Amniotic epithelial cell (primary cell): ENCODE measurements at places on chromosomes 3 and 15.

DNA sequence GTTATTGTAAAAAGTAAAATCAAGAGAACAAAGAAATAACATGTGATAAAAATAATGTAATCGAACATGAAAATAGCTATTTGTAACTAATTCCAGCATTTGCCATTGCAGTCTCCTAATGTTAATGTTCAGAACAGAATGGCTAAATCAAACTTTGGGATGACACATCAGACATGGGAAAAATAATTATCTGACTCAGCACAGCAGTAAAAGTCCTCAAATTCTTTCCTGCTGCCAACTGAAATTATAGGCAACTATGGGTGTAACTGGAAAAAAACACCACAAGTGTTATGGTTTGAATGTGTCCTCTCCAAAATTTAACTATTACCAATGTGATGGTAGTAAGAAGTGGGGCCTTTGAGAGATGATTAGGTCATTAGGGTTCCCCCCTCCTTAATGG, 446.7 kb downstream of the C3orf38 start:
- no peak for DNase-seq

GRCh38 chr3:116000311-116000710, 377.0 kb downstream of the GAP43 start:
- DNase-seq = peak; percentile 58

GRCh38 chr3:102123590-102124190, 274.4 kb downstream of the NFKBIZ start:
- no peak for DNase-seq

DNA sequence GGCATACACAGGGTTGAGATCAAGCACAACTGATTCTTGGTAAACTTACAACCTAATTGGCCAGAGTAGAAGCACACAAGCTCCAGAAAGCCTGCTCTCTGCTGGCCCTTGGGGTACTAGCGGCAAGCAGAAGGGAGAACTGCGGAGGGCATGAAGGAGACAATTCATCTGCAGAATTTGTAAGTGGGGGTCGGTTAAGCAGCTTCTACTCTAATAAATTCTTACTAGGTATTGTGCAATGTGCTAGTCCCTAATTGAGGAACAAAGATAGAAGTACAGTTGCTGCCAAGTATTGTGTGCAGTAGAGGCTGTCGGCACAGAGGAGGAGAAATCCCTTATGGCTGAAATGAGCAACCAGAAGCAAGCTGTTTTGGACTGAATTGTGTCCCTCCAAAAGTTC, 91.2 kb upstream of the VEPH1 start:
- no peak for DNase-seq

DNA sequence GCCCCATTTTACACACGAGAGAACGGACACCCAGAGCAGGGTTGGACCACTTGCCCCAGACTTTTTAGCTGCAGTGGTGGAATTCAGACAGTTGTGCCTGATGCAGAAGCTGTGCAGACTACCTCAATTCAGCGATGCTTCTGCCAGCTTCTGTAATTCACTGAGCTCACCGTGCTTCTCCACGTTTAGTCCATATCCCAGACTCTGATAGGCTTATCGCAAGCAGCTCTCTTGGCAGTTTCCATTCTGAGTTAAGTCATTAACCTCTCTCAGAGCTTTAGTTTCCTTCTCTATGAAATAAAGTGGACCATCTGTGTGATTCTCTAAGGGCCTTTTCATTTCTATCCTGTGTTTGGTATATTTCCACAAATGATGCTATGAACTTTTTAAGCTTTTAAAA, 37.1 kb downstream of the ABHD17C start:
- DNase-seq = peak; percentile 24

DNA sequence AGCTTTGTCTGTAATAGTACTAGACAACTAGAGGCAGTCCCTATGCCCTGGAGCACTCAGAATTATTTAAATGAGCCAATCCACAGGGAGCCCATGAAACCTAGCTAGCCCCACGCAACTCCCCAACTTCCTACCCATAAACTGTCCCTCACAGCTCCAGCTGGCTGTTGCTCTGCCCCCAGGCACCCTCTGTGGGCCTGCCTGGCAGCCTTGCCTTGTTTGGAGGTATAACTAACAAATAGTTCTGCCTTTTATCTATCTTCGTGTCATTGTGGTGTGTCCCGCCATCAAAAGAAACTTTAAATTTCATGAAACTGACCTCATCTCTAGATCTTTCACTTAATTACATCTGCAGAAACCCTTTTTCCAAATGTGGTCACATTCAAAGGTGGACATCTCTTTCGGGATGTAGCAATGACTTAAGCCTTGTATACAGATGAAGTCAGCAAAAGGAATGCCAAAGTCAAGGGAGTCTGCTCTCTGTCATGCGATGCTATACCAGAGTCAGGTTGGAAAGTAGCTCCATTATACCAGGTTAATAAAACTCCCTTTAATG, 1.8 kb upstream of the RTP3 start:
- peak; percentile 90 for DNase-seq

DNA sequence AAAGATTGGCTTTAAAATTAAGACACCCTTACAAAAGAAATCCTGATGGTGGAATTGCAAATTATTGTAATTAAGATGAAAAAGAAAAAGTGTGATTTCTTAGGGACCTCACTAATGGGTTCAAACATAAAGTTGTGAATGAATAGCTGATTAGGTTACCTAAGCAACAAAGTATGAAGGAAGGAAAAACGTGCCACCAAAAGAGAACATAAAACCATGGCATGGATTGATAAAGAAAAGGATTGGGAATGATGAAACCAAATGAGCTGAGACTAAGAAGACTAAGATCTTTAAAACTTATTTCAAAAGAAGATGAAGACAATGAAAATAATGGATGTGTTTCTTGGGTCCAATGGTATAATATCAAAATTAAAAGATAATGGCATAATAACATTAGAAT, 32.2 kb upstream of the GUCA1C start:
- no peak for DNase-seq

DNA sequence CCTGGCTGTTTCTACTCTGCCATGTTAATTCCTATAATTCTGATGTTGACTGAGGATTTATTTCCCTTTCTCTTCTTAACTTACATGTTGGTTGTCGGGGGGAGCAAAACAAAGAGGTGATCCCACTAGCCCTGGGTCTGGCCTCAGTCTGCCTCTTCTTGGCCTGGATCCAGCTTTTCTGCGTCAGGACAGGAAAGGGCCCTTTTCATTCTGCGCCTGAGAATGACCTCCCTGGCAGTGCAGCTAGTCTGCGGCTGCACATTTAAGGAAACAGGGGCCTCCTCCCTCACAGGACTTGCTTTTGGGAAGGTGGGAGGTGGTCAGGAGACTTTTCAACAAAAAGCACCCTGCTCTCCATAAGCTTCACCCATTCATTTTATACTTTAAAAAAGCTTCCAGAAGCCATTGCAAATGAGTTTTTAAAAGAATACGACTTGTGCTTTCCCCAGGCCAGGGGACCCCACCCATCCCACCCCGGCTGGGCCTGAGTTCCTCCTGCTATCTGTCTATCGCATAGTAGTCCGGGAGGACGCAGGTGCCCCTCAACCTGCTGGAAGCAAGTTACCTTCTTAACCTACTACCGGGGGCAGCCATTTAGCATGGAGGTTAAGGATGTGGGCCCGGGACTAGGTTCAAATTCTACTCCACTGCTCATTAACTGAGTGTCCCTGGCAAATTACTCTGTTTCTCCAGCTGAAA, 21.3 kb upstream of the EHD4 start:
- DNase-seq = no peak

DNA sequence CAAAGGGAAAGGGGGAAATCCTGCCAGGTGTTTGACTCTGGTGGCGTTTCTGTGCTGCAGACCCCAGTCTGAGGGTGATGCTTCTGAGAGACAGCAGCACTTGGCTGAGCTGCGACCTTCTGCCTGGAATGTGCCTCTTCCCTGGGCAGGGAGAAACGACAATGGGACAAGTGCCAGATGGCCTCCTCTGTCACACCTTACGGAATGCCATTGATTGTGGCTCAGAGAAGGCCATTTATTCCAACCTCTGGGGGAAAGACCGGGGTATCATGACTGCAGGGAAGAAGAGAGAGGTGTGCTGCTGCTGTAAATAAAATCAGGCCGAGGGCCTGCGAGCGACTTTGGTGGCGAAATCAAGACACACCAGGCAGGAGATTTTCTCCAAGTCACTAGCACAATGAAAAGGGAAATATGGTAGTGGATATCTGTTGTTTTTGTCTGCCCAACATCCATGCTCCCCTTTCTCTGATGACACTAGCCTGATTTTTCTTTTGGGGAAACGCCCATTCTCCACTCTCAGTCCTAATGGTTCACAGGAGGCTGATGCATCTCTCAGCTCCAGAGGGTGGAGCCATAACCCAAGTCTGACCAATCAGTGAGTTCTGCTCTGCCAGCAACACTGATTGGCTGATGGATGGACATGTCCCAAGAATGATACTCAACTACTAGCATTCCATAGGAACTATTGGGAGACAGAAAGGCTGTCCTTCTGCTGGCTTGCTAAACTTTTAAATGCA, 336.1 kb downstream of the FOXP1 start:
- peak; percentile 49 for DNase-seq

- peak; percentile 47 for DNase-seq
Measured at GRCh38 chr3:161770484-161771386, 274.1 kb downstream of the OTOL1 start.

GRCh38 chr3:7038394-7038793, 177.5 kb downstream of the GRM7 start:
- DNase-seq = no peak

GRCh38 chr15:63231706-63232105, 42.3 kb downstream of the RAB8B start:
- DNase-seq = peak; percentile 34

- DNase-seq = peak; percentile 91
Measured at GRCh38 chr3:105394177-105394576, 27.5 kb downstream of the ALCAM start.

DNA sequence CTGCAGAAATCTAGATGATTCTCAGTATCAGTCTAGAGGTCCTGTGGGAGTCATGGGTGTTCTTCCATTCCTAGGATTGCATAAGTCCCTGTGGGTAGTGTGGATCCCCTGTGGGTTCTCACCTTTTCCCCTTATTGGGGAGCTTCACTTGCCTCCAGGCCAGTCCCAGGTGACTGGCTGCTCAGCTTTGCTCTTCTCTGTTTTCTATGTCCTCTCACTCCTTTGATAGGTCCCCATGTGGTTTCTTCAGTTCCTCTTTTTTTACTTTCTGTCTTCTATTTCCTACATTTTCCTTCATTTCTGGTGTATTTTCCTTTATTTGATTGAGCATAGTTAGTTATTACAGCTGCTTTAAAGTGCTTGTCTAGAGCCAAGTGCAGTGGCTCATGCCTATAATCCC, 10.9 kb downstream of the TEX55 start:
- DNase-seq = no peak

DNA sequence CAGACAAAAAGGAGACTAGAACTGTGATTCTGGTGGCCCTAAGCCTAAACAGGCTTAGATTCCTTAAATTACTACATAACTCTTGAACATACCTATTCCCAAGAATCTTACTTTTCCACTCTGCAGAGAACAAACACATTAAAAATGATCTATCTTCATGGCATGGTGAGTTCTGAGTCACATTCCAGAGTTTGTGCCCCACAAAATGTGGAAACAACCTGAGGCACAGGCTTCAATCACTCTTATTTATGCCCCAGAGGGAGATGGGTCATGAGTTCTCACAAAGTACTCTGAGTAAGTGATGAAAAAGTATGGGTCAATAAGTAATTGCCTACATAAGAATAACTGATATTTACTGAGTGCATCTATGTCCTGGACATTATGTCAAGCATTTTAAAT, 137.5 kb upstream of the SLC2A2 start:
- DNase-seq = peak; percentile 40

- no peak for DNase-seq
Measured at GRCh38 chr15:84603630-84604379, 3.0 kb downstream of the ZSCAN2 start.

- no peak for DNase-seq
Measured at GRCh38 chr3:50297896-50298725, 1.1 kb downstream of the HYAL3 start.

- no peak for DNase-seq
Measured at GRCh38 chr3:107345822-107346405, 31.3 kb upstream of the CCDC54 start.

GRCh38 chr15:79812541-79812940, 84.3 kb downstream of the MTHFS start:
- DNase-seq = no peak

GRCh38 chr3:186099178-186099577, 9.7 kb downstream of the ETV5 start:
- DNase-seq = peak; percentile 60

DNA sequence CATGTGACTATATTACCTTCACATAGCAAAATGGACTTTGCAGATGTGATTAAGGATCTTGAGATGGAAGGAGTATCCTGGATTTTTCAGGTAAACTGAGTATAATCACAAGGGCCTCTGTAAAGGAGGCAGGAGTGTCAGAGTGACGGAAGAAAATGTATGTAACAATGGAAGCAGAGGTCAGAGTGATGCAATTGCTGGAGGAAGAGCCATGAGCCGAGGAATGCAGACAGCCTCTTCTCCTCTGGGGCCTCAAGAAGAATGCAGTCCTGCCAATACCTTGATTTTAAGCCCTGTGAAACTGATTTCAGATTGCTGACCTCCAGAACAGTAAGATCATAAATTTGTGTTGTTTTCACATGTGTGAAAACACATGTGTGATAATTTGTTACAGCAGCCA, 15.1 kb downstream of the HEMK1 start:
- DNase-seq = peak; percentile 36

DNA sequence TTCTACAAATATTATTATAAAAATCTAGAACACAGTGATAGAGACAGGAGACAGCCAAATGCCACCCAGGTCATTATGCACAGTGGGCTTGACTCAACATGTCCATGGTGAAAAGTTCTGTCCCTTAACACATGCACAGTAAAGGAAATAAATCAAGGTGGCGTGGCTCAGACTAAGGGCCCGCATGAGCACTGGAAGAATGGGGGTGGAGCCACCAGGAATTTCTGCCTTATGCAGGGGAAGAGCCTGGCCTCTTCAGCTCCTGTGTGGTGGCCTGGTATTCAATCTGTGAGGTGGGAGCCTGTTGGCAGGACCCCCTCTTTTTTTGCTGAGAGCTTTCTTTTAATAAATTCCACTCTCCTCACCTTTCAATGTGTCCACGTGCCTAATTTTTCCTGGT, 17.2 kb upstream of the SPG21 start:
- no peak for DNase-seq

GRCh38 chr3:183266454-183266853, 13.4 kb downstream of the B3GNT5 start:
- DNase-seq = no peak

GRCh38 chr3:60147249-60147950, 1097.6 kb upstream of the CFAP20DC start:
- DNase-seq = no peak

DNA sequence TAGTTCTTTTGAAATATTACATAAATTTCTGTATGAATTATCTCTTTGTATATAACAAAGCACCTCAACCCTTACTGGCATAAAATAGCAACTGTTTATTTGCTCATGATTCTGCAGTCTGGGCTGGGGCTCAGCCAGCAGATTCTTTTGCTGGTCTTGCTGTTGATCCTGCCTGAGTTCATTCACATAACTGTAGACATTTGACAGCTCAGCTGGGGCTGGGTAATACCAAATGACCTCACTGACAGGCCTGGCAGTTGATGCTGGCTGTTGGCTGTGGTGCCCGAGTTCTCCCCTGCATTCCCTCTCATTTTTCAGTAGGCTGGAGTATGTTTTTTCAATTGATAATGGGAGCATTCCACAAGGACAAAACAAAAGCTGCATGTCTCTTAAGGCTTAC, 449.9 kb upstream of the GOLIM4 start:
- DNase-seq = no peak

GRCh38 chr15:31360843-31361763, 34.5 kb downstream of the KLF13 start:
- no peak for DNase-seq
